ENCODE measurements at places on chromosomes 5 and 9. TPM values are rescaled to one million over a fixed set of nuclear protein-coding genes. Genes with fewer than 3 reads are reported as not detected.

DNA sequence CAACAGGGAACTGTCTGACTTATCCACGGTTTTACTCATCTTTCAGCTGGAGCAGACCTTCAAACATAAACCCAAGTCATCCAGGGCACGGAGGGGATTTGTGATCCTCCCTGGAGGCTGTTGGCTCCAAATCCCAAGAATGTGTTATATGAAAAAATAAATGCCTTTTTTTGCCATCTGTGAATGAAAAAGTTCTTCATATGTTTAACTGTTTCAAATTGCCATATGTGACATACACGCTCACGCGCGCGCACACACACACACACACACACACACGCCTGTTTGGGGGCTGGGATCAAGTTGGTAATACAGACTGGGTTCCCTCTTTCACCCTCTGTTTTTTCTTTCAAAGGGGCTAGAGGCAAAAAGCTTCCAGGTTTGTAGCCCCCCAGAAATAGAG, 164.4 kb upstream of the EFNA5 start:
- DNase-seq = no peak

DNA sequence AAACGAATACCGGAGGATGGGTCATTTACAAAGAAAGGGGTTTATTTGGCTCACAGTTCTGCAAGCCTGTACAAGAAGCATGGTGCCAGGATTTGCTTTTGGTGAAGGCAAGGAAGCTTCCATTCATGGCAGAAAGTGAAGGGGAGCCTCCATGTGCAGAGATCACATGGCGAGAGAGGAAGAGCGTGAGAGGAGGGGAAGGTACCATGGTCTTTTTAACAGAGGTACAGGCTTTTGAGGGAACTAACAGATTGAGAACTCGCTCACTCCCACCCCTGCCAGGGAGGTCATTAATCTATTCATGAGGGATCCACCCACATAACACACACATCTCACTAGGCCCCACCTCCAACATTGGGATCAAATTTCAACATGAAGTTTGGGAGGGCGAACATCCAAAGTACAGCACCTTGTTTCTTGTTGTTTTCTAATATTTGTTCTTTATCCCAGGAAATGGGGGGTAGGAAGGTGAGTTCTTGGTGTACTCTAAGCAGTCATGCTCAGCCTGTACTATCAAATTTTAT, 18.5 kb downstream of the TMC1 start:
- DNase-seq = no peak

The TAS2R1 gene
- total RNA-seq = not detected

GRCh38 chr9:129206905-129207304, 28.8 kb upstream of the IER5L start:
- DNase-seq = no peak

The PKD2L2 gene
- not detected for total RNA-seq

GRCh38 chr5:54867310-54867944, 118.0 kb downstream of the ESM1 start:
- DNase-seq = no peak

The DYNC2I2 gene
- total RNA-seq = 23.5 TPM

The PCDHGB2 gene
- 3.7 TPM for total RNA-seq

DNA sequence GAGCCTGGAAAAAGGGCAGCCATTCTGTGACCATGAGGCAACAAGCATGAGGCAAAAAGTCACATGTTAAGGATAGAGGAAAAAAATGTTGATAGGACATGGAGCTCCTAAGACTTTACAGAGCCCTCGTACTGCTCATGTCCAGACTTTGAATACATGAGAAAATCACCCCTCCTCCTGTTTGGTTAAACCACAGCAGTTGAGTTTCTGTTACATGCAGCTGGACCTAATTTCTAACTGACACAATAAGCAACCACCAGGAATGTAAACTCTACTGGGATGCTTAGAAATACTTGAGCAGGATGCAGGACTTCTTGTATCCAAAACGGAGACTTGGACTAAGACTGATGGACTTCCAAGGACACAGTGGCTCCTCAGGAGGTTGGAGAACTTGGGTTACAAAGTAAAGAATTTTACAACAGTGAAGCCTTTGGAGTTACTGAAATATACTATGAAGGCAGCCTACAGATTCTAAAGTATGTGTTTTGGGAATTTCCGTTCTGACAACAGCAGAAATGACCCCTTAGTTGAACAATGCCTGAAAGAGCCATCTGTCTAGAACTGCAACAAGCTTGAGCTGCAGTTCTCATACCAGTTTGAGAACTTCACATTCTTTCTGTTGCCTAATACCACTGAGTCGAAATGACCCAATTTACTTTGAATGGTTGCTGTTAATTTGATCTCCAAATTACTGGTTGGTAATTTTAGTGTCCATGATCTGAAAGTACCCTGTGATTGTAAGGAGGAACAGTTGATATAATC, 268.9 kb downstream of the PIK3R1 start:
- DNase-seq = no peak

DNA sequence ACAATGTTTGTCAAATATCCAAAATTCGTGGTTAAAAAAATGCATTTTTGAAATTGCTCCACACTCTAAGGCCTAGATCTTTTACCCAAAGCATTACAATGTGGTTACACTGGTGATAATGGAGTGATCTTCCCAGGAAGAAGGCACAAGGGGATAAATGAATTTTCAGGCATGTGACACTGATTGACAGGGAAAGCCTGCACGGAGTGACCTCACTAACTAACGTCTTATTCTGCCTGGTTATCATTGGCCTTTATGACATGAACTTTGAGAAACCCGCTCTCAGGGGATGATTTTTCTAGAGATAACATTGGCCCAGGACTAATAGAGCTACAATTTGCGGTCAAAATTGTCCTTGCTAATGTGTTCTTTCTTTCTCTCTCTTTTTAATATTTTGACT, 137.6 kb downstream of the PRKACG start:
- DNase-seq = no peak

DNA sequence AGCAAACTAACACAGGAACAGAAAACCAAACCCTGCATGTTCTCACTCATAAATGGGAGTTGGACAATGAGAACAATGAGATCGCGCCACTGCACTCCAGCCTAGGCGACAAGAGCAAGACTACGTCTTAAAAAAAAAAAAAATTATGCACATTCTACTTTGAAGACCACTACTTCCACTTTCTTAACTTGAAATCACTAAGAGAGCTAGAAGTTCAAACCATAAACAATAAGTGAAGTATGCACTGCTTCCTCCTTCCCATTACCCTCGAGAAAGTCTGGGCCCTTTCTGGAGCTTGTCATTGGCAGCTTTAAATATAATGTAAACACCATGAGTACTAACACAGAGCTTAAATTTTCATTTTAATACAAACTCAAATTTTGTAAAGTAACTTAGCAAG, 94.9 kb downstream of the TLE1 start:
- DNase-seq = no peak

DNA sequence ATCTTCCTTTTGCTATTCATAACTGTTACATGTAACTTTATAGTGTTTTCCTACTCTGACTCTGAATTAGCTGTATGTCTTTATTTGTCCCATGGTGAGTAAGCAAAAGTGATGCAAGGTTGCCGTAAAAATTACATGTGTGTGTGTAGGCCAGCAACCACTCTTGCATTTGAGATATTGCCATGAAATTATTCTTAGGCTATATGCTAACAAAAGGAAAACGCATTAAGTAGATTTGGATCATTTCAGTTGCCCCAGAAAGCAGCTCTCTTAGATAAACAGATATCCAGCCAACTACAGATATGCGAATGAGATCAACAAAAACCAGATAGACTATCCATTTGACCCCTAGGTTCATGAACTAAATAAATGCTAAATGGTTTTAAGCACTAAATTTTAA, 73.6 kb downstream of the CYLC2 start:
- no peak for DNase-seq

DNA sequence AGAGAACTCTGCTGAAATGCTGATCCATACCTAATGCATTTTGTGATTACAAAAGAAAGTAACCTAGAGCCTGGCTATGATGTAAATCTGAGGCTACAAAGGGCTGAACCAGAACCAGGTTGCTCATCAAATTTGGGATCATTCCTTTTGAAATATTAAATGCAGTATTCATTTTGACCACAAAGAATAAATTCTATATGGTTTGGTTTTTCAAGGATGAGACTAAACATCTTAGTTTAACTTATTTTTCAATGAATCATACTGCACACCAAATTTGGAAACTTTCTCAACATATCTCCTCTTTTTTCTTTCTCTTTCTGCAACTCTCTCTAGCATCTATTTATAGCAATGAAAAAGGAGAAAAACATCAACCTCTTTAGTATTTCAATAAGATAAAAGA, 46.5 kb downstream of the CEMIP2 start:
- no peak for DNase-seq

DNA sequence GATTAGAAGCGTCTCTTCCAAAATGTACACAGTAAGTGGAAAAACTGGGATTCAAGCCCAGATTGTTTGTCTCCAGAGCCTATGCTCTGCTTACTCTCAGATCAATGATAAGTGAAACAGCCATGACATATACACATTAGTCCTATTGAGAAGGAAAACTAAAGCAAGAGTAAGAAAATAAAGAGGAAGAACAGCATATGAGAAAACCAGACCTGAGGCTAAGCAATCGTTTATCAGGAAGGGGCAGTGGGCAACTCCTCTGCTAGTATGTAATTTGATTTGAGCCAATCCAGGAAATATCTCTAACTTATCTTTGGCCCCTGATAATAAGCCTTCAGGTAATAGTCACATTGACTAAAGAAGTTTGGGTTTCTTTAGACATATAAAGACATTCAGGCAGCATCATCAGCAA, 789.9 kb upstream of the C9orf72 start:
- DNase-seq = no peak

The MORN5 gene
- total RNA-seq = not detected

DNA sequence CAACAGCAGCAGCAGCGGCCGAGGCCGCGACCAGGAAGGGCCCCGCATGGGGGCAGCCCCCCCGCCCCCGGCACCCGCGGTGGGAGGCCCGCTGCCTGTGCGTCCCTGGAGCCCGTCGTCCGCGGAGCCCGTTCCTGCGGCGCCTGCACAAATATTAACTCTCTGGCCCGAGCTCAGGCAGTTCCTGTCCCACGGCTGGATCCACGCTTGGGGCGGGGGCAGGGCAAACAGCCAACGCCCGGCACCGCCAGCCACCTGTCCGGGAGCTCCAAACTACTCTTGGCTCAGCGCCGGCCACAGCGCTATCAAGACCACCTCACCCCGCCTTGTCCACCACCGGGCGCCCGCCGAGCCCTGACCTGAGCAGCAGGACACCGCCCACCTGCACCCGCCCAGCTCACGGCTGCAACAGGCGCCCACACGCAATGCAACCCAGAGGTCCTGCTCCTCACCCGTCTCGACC, at the start of gene LRRC26:
TSS of gene LRRC26 (minus strand) at position 156 of the 463 bp plus-strand sequence. CDS start at position 48, 108 bp downstream.
- DNase-seq = no peak

- DNase-seq = no peak
Measured at GRCh38 chr5:142065273-142065672, 43.3 kb upstream of the NDFIP1 start.

The C5orf52 gene
- not detected for total RNA-seq

The TAF11L9 gene
- not detected for total RNA-seq

DNA sequence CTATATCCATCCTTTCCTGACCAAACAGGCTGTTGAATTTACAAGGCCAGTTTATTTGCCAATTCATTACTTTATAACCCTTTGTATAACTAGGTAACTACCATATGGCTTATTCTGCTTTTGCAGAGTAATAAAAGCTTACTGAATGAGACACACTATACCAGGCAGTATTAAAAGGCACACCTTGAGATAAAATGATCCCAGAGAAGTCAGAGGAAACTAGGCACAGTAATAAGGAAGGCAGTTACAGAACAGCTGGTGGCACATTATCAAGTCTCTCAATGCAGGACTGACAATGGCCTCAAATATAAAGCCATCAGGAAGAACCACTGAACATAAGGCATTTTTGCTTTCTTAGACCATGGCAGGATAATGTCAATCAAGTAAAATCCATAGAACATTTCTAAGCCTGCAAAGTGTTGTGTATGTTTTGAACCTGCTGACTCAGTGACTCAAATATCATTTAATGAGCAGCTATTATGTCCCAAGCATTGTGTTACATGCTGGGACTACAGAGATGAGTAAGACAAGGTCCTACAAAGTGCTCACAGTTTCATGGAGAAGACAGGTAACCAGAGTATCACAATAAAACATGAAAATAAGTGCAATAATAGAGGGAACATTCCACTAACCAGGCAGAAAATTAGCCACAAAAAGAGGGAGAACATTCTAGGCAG, 52.5 kb downstream of the OXCT1 start:
- no peak for DNase-seq

DNA sequence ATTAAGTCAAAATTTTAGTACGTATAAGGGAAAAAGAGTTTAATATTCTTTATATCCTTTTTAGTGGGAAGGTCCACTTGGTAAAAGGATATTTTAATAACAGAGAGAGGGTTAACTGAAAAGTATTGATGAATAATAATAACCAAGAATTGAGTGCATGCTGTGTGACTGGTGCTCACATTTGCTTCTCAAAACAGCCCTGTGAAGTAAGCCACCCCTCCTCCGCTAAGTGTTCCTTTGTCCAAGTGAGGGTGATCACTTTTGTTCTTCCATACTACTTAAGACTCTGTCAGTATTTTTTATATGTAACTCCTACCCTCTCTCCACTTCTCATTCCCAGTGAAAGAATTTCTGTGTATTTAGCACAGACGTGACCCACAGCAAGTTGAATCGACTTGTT, 51.5 kb downstream of the SLC44A1 start:
- DNase-seq = no peak

- peak; percentile 46 for DNase-seq
Measured at GRCh38 chr5:172078726-172079345, 72.4 kb upstream of the FBXW11 start.

DNA sequence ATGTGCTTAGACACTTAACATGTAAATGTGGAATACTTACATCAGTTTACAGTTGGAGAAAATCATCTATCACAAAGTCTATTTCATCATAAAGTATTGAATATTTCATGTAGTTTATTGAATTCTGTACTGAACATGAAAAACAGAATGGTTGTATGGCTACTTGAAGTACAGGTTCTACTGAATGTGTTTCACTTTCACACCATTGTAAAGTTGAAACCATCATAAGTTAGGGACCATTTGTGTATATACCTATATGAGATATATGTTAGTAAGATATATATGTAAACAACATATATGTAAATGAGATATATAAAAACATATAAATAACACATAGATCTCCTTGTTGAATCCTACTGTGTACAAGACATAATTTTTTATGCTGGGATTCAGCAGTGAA, 63.0 kb upstream of the TAF11L2 start:
- no peak for DNase-seq

- no peak for DNase-seq
Measured at GRCh38 chr9:69895185-69895584, 74.6 kb downstream of the CFAP95 start.

DNA sequence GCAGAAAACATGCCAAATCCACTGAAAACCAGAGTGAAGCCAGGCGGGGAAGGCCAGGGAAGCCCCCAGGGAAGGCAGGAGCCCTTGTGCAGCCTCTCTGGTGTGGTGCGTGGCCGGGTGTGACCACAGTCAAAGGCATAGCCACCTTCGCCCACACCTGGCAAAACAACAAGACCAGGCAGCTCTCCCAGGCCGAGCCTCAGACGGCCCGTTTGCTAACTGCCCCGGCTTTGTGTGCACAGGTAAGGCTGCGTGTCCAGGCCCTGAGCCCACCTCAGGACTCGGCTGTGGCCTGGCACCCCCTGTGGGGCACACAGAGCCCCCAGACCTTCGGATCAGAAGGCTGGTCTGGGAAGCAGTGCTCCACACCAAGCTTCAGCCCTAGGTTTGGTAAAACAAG, 6.1 kb downstream of the TMEM250 start:
- no peak for DNase-seq

- no peak for DNase-seq
Measured at GRCh38 chr9:111868475-111868874, 28.1 kb upstream of the UGCG start.
